ENCODE measurements at places on chromosomes 3 and 15.

GRCh38 chr3:116198087-116198486, 247.2 kb downstream of the LSAMP start:
- DNase-seq = no peak

DNA sequence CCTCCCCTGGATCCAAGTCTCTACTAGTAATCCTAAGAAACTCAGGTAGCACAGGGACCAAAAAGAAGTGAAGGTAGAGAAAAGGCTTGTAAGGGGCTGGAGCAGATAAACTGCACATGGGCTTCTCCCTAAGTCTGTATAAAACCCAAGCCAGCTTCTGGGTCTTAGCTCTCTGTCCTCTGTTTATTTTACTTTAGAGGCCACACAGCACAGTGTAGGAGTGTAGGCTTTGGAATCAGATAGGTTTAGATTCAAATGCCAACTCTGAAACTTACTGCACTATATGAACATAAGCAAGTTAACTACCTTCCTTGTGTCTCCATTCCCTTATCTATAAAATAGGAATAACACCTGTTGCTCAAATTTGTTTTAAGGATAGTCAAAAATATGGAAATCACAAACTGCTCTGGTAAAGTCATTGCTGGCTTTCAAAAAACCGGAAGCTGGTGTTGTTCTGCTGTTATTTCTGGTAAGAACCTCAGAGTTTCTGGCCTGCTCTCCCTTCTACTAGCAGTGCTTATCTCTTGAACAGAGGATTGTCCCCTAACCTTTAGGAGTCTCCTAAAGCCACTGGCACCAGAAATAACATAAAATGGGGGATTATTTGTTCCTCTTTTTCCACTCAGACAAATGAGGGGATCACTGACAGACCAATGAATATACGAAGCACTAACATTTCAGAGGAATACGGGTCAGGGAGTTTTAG, 33.8 kb downstream of the PIK3R4 start:
- DNase-seq = no peak

DNA sequence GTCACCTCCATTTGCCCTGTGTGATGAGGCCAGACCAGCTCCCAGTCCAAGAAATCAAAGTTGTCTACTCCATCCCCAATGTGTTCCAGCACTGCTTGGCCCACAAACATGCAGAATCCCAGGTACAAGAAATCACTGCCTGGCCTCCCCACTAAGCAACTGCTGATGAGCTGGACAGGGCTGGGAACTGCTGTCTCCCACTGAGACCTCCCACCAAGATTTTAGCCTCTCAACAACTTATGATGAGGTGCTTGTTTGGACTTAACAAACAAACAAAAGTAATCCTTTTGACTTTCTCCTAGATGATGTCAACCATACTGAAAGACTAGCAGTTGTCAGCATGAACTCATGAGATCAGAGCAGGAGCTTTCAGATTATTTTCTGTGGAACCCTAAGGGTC, 260.1 kb upstream of the UBE2E2 start:
- no peak for DNase-seq

DNA sequence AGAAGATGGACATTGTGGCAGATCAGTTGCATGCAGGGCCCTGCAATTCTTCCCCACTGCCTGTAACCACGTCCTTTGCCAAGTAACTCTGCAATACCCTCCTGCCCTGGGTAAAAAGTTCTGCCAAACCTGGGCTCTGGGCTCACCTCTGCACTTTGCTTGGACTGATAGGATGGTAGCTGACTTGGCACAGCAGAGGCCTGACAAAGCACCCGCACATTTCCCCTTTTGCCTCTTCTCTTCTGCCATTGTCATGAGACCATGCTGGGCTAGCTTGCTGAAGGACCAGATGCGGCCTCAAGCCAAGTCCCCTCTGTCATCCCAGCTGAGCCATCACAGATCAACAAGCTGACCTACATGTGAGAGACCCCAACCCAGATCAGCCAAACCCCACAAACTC, 122.4 kb downstream of the SMAD6 start:
- no peak for DNase-seq

- no peak for DNase-seq
Measured at GRCh38 chr3:97658668-97659285, 105.8 kb upstream of the ARL6 start.

DNA sequence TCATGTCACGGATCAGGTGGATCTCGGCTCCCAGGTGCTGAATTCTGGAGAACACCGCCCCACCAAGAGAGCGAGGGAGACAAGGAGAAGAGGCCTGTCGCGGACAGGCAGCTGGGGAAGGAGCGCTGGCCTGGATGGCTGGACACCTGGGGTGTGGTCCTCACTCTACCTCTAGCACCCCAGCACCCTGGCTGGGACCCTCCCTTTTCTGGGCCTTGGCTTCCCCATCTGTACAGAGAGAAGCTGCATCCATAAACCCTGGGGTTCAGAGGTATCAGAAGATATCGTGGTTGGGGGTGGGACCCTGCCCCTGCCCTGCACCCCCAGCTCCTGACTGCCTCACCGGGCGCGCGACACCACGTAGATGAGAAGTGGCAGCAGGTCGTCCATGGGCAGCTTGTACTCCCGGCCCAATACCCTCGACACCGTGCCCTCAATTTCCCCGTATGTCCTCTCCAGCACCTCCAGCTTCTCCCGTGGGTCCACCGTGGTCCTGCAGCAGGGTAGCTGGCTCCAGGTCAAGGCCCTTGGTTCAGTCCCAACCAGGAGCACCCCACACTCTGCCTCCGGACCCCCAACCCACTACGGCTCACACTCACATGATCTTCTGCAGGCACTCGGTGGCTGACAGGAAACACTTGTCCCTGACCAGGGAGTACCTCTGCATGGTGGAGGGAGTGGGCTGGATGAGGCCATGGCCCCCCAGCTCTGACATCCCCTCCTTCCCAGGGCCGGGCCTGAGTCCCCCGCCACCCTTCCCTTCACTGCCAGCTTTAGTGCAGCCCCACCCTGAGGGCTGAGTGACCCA, 21.7 kb downstream of the ALS2CL start:
- no peak for DNase-seq

GRCh38 chr3:40143283-40144090, 166.0 kb upstream of the EIF1B start:
- no peak for DNase-seq

DNA sequence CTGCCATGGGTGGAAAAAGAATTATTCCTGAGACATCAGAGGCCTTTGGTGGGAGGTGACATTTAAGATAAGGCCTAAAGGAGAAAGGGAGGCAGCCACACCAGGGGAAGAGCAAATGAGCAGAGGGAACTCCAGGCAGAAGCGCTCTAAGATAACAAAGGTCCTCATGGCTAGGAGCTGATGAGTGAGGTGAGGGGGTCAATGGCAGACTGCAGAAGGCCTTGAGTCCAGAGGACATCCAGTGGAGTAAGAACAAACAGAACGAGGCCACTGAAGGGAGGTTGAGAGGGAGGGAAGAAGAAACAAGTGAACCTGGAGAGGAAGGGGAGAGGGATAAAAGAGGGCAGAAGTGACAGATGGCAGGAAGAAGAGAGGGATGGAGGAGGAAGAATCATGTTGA, 97.3 kb downstream of the CTNNB1 start:
- DNase-seq = no peak

GRCh38 chr3:157408499-157409149, 28.0 kb upstream of the PTX3 start:
- no peak for DNase-seq

- DNase-seq = no peak
Measured at GRCh38 chr3:52019352-52020080, 23.8 kb upstream of the RPL29 start.

- DNase-seq = no peak
Measured at GRCh38 chr3:122886946-122887345, 92.1 kb downstream of the SLC49A4 start.

DNA sequence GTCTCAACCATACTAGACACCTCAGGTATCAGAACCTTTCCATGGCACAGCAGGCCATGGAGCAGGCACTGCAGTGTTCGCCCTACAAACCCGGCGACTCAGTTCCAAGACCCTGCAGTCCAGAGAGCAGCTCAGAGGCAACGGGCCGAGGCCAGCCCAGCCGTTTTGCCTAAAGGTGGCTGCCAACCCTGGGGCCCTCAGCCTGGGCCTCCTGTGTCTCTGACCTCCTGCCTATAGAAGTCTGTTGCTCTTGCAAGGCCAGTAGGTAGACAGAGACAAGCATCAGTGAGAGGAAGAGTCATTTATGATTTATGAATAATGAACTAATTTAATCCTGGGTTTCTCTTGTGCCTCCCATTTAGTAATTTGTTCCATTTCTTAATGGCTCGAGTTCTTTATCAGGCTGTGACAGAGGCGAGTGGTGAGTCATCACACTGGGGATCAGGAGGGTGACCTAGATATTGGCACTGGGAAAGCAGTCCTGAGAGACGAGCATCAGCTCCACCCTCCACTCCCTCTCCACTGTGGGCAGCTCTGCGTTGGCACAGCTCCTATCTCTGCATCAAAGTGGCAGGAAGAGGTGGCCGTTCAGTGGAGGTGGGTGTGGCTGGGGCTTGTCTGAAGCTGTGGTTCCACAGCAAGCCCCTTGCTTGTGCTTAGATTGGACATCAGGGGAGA, 79.8 kb downstream of the ABHD5 start:
- no peak for DNase-seq

DNA sequence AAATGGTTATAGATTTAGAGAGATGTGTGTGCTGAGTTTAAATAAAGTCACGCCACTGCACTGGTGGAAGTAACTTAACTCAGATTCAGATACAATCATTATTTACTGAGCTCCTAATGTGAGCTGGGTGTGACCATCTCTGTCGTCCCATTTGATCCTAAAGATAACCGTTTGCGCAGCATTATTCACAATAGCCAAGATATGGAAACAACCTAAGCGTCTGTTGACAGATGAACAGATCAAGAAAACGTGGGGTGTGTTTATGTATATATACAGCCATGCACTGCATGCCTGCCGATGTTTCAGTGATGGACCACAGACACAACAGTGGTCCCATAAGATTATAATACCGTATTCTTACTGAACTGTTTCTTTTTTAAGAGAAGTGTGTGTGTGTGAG, 71.2 kb downstream of the TAMM41 start:
- no peak for DNase-seq

GRCh38 chr3:87122766-87123165, 104.3 kb upstream of the CHMP2B start:
- no peak for DNase-seq

DNA sequence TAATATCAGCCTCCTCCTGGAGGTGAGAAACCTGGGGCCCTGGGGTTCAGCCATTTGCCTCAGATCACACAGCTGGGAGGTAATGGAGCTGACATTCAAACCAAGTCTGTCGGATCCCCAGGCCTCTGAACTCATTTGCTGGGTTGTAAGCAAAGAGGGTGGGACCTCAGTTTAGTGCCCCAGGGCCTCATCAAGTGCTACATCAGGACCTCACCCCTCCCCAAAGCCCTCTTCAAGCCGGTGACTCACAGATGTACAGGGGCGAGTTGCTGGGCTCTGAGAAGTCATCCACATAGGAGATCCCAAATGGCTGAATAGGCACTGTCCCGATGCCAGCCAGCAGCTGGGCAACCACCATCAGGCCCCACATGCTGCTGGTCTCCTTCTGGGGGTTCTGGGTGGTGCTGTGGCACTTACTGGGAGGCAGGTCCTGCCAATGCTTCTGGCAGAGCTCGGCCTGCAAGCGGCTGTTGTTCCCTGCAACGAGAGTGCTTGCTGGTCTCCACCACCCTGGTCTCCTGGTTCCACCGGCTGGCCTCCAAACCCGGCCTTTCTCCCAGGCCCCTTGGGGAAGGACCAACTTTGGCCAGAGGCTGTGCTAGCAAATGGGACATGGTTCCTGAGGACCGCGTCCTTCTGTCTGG, 59.2 kb upstream of the RAB6B start:
- DNase-seq = no peak

GRCh38 chr15:97446138-97446537, 514.4 kb upstream of the ARRDC4 start:
- no peak for DNase-seq

DNA sequence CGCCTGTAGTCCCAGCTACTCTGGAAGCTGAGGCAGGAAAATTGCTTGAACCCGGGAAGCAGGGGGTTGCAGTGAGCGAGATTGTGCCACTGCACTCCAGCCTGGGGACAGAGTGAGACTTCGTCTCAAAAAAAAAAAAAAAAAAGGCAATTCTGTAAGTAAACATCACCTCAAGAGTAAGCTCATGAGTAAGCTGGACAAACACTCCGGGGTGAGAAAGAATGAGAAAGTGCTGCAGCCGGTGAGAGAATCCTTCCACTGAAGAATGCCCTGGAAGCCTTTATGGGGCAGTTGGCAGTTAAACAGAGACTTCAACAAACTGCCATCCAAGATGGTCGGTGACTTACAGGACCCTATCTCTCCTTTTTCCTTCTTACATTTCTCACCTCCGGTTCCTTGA, 47.5 kb downstream of the FEZF2 start:
- no peak for DNase-seq

- no peak for DNase-seq
Measured at GRCh38 chr15:89822611-89822950, 7.9 kb upstream of the ANPEP start.

GRCh38 chr15:63040509-63040908, 2.0 kb upstream of the TPM1 start:
- DNase-seq = no peak

GRCh38 chr3:16501376-16501775, 12.1 kb downstream of the RFTN1 start:
- no peak for DNase-seq

GRCh38 chr3:57956119-57956832, 51.9 kb upstream of the FLNB start:
- DNase-seq = no peak

DNA sequence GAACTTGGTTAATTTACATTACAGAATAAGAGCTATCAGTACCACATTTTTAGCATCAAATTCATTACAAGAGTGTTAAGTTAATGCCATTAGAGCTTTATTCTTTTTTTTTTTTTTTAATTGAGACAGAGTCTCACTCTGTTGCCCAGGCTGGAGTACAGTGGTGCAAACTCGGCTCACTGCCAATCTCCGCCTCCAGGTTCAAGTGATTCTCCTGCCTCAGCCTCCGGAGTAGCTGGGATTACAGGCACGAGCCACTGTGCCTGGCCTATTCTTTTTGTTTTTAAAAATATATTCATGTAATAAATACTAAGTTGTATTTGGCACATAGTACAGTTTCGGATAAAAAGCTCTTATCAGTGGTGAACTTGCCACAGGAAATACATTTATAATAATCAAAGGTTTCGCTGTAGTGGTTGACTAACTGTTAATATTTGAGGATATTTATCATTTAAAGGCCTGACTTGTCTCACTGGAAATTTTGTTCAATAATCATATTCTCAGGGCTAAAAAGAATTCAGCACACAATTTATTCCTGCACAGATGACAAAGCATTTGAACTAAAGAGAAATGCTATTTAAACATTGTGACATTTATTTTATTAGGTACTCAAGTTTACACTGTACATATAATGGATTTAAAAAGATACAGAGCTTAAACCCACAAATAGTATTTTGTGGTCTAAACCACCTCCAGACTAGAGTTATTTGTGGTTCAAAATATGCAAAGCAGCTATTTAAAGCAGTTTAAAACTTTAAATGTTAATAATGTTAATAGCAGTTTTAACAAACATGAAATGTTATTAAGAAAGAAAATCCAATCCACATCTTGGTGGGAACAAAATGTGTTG, 6.1 kb upstream of the LEKR1 start:
- no peak for DNase-seq

GRCh38 chr15:60043744-60044435, 39.8 kb downstream of the FOXB1 start:
- no peak for DNase-seq

GRCh38 chr3:18288243-18288642, 136.9 kb downstream of the SATB1 start:
- no peak for DNase-seq

Data from cortex of kidney (tissue), 1 donor.